Activated CD8-positive, alpha-beta memory T cell treated with anti-CD3 and anti-CD28 coated beads for 48 hours (primary cell): ENCODE measurements at places on chromosomes 1 and 21.

- no peak for DNase-seq
These were observed 2.2 kb upstream of the TRIT1 start for GRCh38 chr1:39885516-39885915.

DNA sequence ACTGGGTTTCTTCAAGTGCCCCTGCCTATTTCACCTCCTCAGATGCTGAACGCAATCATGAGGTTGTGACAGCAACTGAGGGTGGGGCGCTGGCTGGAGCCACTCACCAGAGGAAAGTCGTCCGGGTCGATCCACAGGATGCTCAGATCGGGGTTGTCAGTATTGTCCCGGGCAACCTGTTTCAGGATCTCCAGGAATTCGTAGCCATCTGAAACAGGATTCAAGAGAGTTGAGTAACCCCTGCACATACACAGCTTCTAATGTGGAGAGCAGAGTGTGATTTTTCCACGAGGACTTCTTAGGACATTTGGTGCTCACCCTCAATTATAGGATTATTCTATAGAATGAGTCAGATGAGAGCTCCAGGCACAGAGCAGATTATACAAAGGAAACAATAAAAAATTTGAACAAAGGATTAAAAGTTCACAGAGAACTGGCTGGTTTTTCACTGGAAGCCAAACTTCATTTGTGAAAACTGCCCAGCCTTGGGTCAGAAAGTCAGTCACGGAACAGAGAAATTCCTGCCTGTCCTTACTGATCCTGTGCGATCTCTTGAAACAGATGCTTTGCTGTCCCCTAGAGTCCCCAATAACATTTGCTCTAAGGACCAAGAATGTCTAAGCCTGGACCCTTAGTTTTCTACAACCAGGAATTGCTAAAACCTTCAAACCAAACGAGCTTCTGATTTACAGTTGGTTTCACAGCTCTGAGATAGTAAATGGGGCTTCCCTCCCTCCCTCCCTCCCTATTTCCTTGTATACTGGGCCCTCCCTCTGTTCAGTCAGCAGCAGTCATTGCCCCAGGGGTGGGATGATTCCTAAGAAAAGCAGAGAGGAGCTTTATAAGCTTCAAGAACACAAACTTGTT lies 63.2 kb downstream of the CASQ2 start:
- DNase-seq = no peak

GRCh38 chr1:154219541-154219940 lies 1.2 kb upstream of the UBAP2L start:
- DNase-seq = no peak

DNA sequence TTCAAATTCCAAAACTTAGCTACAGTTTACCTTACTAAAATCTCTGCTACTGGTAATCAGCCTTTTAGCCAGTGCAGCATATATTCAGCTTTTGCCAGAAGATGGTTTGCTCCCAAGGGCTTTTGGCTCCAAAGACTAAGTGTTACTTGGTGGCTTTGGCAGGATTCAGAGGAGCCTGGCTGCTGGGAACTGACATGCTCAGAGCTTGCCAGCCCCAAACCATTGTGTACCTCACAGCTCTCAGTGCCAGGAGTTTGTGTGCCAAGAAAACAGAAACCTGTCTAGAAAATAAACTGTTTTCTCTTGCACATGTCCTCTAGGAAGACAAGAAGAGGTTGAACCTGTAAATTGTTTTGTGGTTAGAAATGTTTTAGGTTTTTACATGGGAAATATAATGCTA lies 315.9 kb downstream of the ST6GALNAC3 start:
- DNase-seq = no peak

GRCh38 chr1:97553971-97554370 lies 366.9 kb downstream of the DPYD start:
- DNase-seq = no peak

DNA sequence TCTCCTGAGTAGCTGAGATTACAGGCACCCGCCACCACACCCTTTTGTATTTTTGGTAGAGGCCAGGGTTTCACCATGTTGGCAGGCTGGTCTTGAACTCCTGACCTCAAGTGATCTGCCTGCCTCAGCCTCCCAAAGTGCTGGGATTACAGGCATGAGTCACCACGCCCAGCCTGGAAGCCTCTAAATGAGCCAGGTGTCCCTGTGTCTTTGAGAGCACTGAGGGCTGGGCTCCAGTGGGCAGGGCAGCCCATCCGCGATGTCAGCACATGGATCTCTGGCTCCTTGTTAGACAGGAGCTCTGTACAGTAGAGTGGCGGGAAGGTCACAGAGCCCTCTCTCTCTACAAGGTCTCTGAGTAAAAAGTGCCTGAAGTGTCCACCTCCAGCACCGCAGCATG lies 124.3 kb downstream of the PGBD5 start:
- no peak for DNase-seq

DNA sequence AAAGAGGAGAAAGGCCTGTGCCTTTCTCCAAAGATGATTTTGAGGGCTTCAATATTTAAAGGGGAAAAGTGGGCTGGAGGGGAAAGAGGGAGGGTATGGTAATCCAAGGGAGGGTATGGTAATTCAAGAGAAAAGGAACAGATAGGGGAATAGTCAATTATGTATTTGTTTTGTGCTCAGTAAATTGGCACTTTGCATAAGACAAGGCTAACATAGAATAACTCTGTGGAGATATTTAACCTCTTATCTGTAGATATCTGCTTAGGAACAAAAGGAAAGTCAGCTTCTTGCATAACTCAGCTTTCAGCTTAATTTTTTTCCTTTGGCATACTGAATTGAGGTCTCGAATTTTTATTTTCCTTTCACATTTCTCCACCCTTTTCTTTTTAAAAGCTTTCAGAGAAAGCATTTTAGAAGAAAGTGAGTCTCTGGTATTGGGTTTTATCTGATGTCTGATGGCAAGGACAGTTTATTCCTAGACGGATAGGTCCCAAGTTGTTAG lies 119.9 kb upstream of the F3 start:
- DNase-seq = no peak
